ENCODE measurements at places on chromosomes 13 and 19.

DNA sequence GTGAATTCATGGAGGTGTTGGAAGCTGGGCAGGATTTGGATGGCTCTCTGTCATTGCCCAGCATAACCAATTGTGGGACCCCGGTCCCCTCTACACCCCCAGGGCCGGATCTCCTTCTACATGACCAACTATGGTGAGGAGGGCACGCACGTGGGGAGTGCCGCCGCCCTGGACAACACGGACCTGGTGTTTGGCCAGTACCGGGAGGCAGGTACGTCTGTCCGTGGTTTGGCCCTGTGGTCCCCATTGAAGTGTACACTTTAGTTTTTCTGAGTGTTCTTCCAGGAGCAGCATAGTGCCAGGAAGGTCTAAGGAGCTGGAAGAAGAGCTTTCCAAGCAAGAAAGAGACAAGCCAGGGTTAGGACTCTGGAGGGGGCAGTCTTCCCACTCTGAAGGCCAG, 13.2 kb downstream of the B3GNT8 start:
- DNase-seq = no peak

- no peak for DNase-seq
These were observed 53.5 kb upstream of the TSC22D1 start for GRCh38 chr13:44629465-44630183.

GRCh38 chr19:17616961-17617806, 61.7 kb downstream of the COLGALT1 start:
- DNase-seq = no peak

DNA sequence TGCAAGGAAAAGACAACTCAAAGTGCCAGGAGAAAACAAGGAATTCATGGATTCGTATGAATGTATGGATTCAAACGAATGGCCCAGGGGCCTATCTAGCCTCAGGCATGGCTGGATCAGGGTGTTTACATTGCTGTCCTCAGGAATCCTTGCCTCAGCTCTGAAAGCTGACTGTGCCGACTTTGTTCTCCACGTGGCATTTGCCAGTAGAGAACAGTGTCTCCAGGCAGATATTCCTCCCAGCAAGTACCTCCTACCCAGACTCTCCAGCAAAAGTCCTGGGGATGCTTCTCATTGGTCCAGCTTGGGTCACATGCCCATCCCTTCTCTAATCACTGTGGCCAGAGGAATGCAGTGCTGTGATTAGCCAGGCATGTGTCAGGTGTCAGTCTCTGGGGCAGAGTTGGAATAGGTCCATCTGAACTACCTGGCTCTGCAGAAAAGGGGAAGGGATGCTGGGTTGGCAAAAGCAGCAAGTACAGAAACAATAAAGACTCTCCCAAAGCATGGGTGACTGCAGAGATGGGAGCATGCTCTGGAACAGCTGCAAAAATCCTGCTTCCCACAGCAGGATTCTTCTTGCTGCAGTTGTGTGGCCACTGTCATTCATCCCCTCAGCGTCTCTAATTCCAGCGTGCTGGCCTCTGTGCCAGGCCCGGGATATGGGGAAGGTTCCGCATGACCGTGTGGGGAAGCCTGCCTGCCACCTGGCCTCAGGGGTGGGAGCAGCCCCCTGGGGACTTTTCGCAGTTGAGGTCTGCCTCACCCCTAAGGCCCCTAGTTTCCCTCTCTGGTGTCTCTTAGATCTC, 30.0 kb downstream of the CCNE1 start:
- DNase-seq = no peak

DNA sequence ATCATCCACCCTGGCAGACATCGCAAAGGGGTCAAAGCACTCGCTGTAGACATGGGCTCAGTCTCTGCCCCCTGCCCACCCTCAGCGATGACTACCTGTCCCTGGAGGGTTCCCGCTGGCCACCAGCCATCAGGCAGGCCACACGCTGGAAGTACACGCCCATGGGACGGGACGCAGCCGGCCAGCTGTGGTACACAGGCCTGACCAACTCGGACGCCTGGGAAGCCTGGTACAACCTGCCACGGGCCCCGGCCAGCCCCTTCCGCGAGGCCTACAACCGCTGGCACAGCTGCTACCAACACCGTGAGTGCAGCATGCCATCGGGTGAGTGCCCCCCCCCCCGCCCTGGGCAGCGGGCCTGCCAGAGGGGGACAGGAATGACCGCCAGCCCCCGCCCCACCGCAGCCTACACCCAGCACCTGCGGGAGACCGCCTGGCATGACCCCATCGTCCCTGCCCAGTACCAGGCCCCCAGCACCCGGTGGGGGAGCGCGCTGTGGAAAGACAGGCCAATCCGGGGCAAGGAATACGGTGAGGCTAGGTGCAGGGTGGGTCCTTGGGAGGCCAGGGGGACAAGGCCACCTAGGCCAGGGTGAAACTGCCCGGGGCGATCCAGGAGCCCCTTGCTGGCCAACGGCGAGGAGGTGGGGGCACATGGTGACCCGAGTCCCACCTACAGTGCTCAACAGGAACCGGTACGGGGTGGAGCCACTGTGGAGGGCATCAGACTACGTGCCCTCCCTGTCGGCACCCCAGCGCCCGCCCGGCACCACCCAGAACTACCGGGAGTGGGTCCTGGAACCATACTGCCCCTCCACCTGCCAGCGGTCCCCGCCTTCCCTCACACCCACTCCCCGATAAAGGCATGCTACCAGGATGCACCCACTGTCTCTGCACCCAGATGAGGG, 4.4 kb downstream of the TEKTIP1 start:
- no peak for DNase-seq

DNA sequence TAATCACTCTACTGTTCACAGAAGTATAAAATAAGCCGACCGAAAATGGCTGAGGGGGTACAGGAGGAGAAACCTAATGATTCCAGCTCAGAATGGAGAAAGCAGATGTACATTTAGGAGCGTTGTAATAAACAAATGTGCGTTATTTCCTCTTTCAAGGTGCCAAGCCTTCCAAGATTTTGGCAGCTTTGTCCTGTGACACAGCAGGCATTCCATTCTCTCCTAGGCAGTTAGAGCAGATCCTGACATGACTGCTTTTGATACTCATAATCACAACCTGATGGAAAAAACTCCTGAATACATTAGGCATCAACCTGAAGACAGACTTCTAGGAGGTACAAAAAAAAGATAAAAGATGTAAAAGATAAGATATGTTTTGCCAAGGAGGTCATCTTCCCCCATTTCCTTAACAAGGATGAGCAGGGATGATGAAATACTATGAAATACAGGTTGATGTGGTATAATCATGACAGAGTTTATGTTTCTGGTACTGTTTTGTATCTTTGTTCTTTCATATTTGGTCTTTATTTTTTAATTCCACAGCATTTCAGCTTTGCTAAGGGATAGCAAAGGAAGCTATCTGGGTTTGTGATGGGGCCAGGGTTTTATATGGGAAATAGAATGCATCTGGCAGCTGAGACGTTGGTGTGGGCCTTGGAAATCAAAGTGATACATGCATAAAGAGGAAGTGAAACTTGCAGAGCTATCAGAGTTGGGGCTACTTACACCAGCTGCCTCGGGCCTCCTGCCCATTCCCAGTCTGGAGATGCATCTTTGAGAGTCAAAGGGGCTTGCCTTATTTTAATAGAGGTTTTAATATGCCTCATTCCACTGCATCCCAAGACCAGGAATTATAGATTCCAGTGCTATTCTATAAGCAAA, 222.5 kb downstream of the OXGR1 start:
- no peak for DNase-seq

GRCh38 chr13:114071991-114072390, 60.4 kb downstream of the RASA3 start:
- no peak for DNase-seq

- DNase-seq = no peak
These were observed 26.2 kb upstream of the C19orf12 start for GRCh38 chr19:29741226-29741625.

GRCh38 chr19:55585658-55586339, 5.2 kb upstream of the ZNF579 start:
- peak; percentile 46 for DNase-seq

DNA sequence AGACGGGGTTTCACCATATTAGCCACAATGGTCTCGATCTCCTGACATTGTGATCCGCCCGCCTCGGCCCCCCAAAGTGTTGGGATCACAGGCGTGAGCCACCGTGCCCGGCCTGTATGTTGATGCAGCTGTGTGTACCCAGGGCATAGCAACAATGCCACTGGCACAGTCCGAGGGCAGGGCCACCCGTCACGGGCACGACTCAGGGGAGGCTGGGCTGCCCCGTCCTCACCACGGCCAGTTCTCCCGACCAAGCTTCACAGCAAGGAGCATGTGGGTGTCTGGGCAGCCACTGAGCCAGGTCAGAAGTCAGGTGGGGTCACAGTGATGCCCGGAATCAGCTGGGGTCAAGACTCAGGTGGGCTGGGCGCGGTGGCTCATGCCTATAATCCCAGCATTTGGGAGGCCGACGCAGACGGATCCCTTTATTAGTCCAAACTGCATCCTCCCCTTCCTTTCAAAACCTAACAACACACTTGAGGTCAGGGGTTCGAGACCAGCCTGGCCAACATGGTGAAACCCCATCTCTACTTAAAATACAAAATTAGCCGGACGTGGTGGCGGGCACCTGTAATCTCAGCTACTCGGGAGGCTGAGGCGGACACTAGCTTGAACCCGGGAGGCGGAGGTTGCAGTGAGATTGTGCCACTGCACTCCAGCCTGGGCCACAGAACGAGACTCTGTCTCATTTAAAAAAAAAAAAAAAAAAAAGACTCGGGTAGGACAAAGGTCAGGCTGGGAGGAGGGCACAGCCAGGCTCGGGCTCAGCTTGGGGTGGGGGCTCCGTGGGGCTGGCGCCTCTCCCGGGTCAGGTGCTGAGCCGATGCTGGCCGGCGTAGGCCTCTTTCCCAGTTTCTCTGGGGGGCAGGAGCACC, 1.2 kb upstream of the CDC34 start:
- no peak for DNase-seq

DNA sequence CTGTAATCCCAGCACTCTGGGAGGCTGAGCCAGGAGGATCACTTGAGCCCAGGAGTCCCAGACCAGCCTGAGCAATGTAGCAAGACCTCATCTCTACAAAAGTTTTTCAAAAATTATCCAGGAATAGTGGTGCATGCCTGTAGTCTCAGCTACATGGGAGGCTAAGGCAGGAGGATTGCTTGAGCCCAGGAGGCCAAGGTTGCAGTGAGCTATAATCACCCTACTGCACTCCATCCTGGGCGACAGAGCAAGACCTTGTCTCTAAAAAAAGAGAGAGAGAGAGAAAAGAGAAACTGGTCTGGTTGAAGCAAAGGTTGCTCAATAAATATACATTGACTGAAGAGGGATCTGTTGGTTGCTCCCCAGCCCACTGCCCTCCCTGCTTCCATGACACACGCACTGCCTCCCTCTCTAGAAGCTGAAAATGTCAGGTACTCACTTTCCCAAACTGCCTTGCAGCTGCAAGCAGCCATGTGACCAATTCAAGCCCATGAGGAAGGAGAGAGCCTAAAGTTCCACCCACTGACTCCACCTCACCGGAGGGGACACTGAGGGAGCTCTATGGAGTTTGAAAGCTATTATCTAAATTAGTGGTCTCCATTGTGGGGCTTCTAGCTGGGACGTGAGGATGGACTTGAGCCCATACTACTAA, 14.0 kb downstream of the CEACAM16 start:
- no peak for DNase-seq

GRCh38 chr13:80040196-80040980, 300.5 kb downstream of the SPRY2 start:
- DNase-seq = no peak

DNA sequence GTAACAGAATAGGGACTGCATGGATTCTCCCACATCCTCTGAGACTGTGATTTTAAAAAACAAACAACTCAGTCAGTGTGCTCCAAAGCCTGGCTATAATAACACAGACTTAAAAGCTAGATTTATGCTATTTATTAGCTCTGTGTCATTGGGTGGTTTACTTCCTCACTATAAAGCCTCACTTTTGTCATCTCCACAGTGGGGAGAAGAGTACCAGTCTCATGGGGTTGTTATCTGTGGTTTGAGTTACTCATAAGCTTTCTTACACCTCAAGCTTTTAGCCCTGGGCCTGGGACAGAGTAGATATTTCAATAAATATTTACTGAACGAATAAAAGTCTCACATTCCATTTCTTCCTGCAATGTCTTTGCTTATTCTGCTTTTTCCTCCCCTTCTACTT, 5.3 kb downstream of the RNASEH2B start:
- peak; percentile 43 for DNase-seq

- peak; percentile 80 for DNase-seq
These were observed 16.3 kb downstream of the PBX4 start for GRCh38 chr19:19602136-19602712.

GRCh38 chr19:17754634-17755442, 3.6 kb downstream of the FCHO1 start:
- DNase-seq = no peak

DNA sequence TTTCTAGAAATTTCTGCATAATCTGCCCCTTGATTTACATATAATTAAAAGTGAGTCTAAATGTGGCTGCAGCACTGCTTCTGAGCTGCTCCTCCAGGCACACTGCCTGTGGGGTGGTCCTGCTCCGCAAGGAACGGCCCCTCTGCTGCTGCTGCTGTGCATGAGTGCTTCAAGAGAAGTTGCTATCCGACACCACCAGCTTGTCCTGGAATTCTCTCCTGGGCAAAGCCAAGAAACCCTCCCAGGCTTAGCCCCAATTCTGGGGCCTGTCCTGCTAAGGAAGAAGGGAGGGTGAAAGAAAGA, 7.5 kb upstream of the PDCD5 start:
- DNase-seq = no peak

DNA sequence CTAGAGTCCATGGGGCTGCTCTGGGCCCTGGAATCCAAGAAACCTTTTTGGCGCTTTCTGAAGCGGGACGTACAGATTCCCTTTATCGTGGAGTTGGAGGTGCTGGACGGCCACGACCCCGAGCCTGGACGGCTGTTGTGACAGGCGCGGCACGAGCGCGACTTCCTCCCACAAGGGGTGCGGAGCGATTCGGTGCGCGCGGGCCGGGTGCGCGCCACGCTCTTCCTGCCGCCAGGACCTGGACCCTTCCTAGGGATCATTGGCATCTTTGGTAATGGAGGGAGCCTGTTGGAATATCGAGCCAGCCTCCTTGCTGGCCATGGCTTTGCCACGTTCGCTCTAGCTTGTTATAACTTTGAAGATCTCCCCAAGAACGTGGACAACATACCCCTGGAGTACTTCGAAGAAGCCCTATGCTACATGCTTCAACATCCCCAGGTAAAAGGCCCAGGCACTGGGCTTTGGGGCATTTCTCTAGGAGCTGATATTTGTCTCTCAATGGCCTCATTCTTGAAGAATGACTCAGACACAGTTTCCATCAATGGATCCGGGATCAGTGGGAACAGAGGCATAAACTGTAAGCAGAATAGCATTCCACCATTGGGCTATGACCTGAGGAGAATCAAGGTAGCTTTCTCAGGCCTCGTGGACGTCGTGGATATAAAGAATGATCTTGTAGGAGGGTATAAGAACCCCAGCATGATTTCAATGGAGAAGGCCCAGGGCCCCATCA, 3.5 kb upstream of the ZFP82 start:
- no peak for DNase-seq

DNA sequence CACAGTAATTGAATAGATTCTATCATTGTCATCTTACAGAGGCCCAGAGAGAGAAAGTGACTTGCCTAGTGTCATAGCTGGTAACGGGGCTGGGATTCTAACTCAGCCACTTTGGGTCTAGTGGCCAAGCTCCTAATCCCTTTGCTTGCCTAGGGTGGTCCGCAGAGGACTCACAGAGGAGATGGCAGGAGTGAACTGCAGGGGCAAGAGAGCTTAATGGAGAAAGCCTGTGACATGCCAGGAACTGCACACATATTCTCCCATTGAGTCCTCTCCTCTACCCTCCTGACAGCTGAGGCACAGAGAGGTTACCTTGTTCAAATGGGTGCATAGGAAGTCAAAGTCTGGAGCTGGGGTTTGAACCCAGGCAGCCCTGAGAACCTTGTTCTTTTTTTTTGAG, 2.7 kb downstream of the LSR start:
- DNase-seq = no peak
